CD4-positive, alpha-beta T cell (primary cell): ENCODE measurements at places on chromosomes 2 and 18.
A peak's percentile ranks its signal among the peaks of the same experiment; 100 is the strongest.

- DNase-seq, result no peak
Observed at GRCh38 chr2:179694963-179695362, 166.4 kb downstream of the ZNF385B start.

- DNase-seq, result no peak
Observed at GRCh38 chr18:50126471-50126870, 68.5 kb downstream of the MYO5B start.

GRCh38 chr2:127569666-127570065 is 34.2 kb downstream of the MYO7B start:
- DNase-seq, result no peak

GRCh38 chr18:49560624-49561288 is 1.1 kb upstream of the LIPG start:
- no peak for DNase-seq

- DNase-seq, result no peak
Observed at GRCh38 chr2:228786901-228787300, 484.2 kb downstream of the PID1 start.

DNA sequence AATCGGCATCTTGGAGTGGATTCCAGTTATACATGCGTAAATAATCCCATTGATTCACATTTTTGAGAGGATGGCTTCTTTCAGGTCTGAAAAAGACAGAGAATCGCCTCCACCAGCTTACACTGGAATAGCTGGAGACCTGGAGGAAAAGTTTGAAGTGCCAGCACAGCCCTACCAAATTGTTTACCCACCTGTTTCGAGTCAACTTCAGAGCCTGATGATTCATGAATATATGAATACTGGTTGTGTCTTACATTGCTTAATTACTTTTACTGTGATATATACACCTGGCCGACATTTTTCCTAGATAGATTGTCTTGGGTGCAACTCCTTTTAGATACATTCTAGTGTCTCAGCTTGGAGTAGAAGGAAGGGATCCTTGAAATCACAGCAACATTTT is 335 bp upstream of the NCKAP5 start:
- DNase-seq, result no peak

DNA sequence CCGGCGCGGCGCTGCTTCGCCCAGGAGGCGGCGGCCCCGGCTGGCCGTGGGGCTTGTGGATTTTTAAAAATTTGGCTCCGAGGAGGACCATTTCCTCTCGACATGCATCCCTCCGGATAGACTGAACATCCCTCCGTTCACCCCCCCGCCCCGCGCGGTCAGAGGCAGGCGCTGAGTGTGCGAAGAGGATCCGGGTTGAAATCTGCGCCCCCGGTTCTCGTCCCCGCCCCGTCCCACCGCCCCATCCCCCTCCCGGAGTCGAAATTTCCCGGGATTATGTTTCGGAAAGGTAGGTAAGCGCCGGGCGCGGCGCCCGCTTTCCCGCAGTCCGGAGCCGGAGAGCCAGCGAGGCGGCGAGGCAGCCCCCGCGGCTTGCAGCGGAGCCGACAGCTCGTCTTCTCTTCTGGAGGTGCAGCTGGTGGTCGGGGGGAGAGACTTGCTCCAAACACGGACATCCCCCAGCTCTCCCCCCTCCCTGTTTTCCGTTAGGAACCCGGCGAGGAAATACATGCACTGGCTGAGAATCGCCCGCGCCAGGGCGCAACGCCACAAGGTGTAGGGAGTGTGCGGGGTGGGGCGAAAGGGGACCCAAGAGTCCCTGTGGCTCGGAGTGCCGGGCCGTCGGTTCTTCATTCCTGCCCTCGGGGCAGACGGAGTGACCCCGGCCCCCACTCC is at the start of gene PRKCE:
Gene PRKCE (plus strand): TSS at position 261 of the 675 bp plus-strand sequence.
- DNase-seq, result peak; percentile 56

DNA sequence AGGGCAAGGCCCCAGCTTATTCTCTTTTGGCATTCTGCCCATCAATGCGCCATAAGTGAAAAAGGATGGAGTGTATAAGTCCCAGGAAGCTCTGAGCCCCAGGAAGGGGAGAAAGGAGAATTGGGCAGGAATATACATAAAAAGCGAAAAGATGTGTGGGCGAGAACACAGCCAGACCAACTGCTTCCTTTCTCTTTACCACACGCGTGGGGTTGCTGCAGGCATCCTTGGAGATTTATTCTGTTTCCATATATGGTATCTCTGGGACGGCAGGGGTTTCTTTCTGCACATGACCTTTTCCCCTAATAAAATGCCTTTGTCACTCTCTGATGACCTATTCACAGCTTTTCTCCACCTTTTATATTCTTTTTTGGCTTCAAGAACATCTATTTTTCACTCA is 440.5 kb downstream of the NBAS start:
- DNase-seq, result no peak

DNA sequence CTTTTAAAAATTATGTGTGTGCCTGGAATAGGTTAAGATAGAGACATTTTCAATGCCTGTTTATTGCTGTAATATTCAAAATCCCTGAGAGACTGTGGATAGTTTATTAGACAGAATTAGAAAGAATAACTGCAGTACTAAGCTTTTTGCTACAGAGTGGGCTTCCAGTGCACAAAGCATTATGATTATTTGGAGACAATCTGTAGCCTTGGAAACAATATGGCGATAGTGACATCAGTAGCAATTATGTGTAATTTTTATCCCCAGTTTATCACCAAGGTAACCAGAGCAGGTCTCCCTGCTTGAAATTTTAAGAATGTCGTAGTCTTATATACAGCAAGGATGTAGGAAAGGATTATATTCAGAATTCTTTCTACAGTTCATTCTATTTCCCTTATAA is 100.0 kb downstream of the MYO3B start:
- no peak for DNase-seq

- no peak for DNase-seq
Observed at GRCh38 chr2:3241971-3242746, 135.5 kb downstream of the EIPR1 start.

DNA sequence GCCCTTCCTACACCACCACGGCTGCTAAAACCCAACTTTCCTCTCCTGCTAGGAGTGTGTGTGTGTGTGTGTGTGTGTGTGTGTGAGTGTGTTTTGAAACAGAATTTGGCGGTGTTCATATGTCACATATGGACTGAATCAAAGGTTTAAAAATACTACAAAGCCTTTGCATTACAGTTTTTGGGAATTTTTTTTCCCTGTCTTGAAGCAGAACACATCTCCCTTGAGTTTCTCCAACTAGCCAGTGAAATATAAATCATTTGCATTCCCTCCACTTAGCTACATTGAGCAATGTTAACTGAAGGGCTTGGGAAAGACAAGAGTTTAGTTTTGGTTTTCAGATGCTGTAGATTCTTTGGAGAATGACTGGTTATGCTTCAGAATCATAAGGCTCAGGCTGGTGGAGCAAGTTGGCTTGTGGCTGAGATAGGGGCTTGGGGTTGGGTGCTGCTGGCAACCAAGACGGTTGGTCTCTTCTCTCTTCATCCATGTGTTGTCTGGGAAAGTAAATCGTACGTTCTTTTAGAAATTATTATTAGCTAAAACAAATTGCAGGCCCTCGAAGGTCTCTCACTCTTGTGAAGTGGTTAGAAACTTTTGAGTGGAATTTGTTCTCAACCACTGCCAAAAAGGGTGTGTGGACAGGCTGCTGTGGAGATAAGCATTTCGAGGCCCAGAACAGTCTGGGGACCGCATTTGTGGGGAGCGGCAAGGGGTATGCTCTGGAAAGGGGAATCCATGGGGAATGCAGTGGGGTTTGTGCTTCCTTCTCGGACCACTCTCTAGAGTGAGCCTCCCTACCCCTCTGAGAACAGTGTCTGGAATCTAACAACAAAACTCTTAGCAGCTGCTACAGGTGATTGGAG is 1.4 kb downstream of the NRP2 start:
- no peak for DNase-seq

DNA sequence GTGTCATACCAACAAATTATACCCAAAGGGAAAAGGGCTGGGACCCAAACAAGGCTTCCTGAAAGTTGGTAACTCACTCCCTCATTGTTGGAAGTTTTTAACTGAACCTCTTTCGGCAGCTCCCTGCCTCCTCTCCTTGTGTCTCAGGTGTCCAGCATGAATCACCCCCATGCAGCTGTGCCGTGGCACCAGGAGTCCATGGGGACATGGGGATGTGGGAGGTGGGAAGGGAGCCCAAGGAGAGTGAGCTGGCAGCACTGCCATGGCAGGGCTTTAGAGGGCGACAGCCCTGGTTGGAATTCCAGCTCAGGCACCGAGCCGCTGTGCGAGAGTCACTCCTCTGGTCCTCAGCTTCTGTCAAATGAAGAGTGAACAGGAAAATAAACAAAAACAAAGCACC is 12.5 kb upstream of the GYPC start:
- no peak for DNase-seq

DNA sequence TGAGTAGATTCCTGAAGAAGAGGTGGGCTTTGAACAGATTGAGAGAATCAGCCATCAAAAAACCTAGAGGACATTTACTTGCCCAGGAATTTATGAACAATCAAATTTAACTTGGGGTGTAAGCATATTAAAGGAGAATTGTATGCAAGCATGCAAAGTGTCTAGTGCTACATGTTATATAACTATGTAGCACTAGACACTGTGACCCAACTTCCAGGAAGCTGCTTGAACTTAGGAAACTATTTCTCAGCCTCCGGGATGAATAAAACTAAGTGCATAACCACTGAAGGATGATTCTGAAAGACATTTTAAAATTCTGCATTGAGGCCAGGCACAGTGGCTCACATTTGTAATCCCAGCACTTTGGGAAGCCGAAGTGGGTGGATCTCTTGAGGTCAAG is 12.4 kb downstream of the MFF start:
- no peak for DNase-seq

DNA sequence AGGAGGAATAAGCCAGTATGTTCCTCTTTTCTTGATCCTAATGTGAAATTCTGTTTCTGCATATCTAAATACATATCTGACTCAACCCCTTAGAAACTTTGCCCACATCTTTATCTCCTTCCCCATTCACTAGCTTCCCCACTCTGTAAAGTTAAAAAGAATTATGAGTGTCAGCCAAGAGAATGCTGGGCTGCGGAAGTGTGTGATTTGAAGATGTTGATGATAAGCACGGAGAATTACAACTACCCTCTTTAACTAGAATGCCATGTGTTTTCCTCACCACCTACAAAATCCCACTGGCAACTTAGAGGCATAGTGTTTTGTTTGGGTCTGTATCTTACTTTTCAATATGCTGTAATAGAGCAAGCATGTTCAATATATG is 490.4 kb upstream of the FANCL start:
- peak; percentile 4 for DNase-seq

- no peak for DNase-seq
Observed at GRCh38 chr2:131112529-131112928, 7.4 kb downstream of the PLEKHB2 start.
